ENCODE measurements at places on chromosomes 1 and 21.

DNA sequence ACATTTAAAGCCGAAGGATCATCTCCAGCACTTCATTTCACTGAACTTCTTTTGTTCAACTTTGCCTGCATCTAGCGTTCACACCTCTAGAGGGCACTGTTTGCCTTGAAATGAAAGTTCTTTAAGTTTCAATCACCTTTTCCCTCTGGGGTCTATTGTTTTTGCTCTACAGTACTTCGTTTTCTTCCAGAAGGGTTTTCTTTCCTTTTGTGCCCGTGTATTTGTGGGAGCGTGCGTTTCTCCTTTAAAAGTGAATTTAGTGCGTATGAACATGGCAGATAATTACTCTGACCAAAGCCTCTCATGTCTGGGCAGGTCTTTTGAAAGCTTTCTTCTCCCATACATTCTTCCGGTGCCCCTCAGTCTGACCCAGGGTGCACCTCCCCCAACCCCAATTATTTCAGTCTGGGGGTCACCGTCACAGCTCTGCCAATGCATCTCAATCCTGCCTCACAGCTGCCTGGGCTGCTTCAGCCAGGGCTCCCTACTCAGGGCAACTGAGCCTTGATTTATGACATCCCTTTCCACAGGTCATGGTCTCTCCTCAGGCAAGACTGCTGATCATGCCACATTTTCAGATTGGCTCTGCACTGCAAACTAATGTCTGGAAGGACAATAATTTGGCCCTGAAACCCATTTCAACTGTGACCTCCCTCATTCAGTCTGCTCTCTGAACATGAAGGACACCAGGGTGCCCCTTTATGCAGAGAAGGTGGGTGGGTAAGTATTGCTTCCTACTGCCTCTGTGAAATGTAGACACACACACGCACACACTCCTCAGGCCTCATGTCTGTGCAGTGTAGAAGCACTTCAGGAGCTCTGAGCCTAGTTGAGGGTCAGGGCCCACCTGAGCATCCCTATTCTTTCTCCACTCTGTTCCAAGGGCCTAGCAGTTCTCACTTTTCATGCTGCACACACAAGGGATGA lies 88.6 kb downstream of the NUF2 start:
- no peak overlapping the region for H3K27ac ChIP-seq
- H3K36me3 ChIP-seq = no peaks in the 10 kb centered on the region
- peak; percentile 89 for DNase-seq
- H3K4me3 ChIP-seq = no peak overlapping the region
- no peaks in the 10 kb centered on the region for H3K27me3 ChIP-seq
- H3K4me1 ChIP-seq = peaks cover 7% of the 10 kb centered on the region

GRCh38 chr1:157505481-157506272 lies 46.6 kb downstream of the FCRL5 start:
- H3K4me3 ChIP-seq = peak overlapping the region; percentile 31
- no peaks in the 10 kb centered on the region for H3K36me3 ChIP-seq
- H3K27ac ChIP-seq = no peak overlapping the region
- DNase-seq = peak; percentile 89

- no peak overlapping the region for H3K4me3 ChIP-seq
- H3K36me3 ChIP-seq = no peaks in the 10 kb centered on the region
- H3K27ac ChIP-seq = no peak overlapping the region
- 0 out of 2 replicates have a peak, but pooled peaks cover 2% of the 10 kb centered on the region for H3K27me3 ChIP-seq
- H3K4me1 ChIP-seq = no peaks in the 10 kb centered on the region
Observed at GRCh38 chr1:19828546-19828945, 13.5 kb upstream of the RNF186 start.

GRCh38 chr1:109530457-109531087 lies 9.1 kb upstream of the GPR61 start:
- DNase-seq = no peak
- no peak overlapping the region for H3K4me3 ChIP-seq
- peaks cover 29% of the 10 kb centered on the region for H3K4me1 ChIP-seq
- no peaks in the 10 kb centered on the region for H3K36me3 ChIP-seq
- H3K27me3 ChIP-seq = no peaks in the 10 kb centered on the region

GRCh38 chr1:34073028-34073695 lies 91.9 kb downstream of the CSMD2 start:
- H3K4me1 ChIP-seq = no peaks in the 10 kb centered on the region
- no peak for DNase-seq
- H3K36me3 ChIP-seq = no peaks in the 10 kb centered on the region

DNA sequence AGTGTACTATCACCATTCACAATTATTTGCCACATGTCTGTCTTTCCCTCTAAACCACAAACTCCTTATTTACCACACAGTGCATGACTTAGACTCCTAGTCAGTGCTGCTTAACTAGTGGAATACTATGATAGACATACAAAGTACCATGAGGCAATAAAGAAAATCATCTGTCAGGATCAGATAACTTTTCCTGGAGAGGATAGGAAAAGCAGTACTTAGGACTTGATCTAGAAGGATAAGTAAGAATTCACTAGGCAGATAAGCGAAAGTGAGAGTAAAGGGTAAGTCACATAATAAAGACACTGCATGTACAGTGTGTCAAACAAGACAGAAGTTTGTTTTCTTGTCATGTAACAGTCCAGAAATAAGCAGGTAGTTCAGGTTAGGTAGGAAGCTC lies 21.2 kb upstream of the TSPAN1 start:
- H3K27me3 ChIP-seq = no peaks in the 10 kb centered on the region
- H3K36me3 ChIP-seq = no peaks in the 10 kb centered on the region
- H3K4me1 ChIP-seq = peaks cover 5% of the 10 kb centered on the region
- H3K4me3 ChIP-seq = no peak overlapping the region

GRCh38 chr1:201742476-201742875 lies 86.5 kb upstream of the IPO9 start:
- H3K27me3 ChIP-seq = no peaks in the 10 kb centered on the region
- DNase-seq = no peak
- H3K27ac ChIP-seq = no peak overlapping the region
- peaks cover 15% of the 10 kb centered on the region for H3K4me1 ChIP-seq
- H3K4me3 ChIP-seq = no peak overlapping the region

DNA sequence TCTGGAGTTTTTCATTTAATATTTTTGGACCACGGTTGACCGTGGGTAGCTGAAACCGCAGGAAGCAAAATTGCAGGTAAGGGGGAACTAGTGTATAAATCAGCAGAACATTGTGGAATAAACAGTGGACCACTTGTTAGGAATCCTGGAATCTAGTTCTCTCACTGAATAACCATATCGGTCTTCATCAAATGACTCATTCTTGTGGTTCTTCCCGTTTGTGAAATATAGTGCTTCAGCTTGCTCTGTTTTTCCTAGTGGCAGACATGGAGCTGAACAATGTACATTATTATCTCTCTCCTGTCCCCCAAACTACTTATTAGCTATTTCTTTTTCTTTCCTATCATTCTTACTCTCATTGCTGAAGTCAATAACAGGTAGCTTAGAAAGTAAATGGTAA lies 61.9 kb downstream of the HSPA13 start:
- no peaks in the 10 kb centered on the region for H3K36me3 ChIP-seq
- H3K27me3 ChIP-seq = no peaks in the 10 kb centered on the region
- no peak overlapping the region for H3K4me3 ChIP-seq
- DNase-seq = no peak

DNA sequence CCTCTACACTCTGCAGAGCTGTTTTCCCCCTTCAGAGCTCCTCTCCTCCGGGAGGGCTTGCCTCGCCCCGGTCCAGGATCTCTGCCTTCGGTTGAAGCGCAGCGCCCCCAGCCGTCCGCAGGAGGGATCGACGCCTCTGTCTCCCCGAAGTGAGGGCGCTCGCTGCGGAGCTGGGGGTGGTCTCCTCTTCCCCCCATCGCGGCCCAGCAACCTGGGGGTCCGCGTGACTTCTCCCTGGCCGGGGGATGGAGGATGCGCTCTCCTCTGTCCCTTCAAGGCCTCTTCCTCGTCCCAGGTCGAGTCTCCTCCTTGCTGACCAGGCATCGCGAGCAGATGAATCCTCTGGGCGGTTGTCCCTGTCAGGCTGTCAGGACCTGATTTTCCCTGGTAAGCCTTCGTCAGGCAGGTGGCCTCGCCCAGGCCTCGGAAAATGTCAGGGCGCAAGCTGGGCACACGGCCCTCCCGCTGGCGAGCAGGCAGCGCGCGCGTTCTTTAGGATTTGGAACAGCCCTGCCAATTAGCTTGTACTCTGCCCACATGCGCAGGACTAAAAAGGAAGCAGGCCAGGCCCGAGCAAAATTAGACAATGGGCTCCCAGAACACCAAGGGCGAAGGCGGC lies 90.5 kb downstream of the EDEM3 start:
- H3K27ac ChIP-seq = no peak overlapping the region
- peak; percentile 45 for DNase-seq
- no peaks in the 10 kb centered on the region for H3K4me1 ChIP-seq
- no peaks in the 10 kb centered on the region for H3K36me3 ChIP-seq

DNA sequence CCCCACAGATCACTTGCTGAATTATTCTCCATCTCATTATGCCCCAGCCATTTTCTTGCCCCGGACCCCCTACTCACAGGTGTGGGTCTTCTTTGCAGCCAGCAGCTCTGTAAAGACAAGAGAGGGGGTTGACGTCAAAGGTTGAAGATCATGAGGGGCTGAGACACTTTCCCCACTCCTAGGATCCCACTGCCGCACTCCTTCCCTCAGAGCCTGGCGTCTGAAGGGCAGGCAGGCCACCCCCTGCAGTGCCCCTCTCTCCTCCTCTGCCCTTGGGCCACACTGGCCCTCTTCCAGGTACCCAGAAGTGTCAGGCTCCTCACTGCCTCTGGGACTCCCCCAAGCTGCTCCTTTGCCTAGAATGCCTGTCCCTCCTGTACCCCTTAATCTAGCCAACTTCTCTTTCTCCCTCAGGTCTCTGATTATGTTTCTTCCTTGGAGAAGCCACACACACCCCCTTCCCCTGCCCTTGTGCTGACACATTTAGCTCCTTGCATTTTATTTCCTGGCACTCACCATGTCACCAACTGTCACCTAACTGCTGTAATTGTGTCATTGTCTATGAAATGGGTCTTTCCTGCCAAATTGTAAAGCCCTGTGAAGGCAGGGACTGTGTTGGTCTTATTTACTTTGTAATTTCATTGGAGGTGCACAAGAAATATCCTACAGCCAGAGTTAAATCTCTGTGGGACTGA lies 2.1 kb downstream of the RORC start:
- no peaks in the 10 kb centered on the region for H3K27me3 ChIP-seq
- H3K36me3 ChIP-seq = no peaks in the 10 kb centered on the region
- H3K4me3 ChIP-seq = no peak overlapping the region
- H3K4me1 ChIP-seq = no peaks in the 10 kb centered on the region

DNA sequence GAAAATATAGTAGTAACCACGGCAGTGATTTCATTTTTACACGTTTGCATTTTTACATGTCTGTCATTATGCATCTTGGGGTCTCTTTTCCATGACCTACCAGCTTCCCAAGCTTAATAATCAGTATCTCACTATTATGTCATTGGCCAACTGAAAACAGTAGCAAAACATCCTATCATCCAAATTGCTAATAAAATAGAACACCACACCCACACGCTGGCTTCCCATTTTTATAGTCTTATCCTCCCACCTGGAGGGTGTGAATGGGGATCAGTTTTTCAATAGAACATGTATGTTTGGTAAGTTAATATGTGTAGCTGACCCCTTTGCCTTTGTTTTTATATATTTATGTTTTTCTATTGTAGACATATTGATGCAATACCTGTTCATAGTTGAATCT lies 11.8 kb downstream of the TFF3 start:
- H3K4me3 ChIP-seq = no peak overlapping the region
- DNase-seq = no peak
- H3K4me1 ChIP-seq = peaks cover 5% of the 10 kb centered on the region
- no peaks in the 10 kb centered on the region for H3K27me3 ChIP-seq

- DNase-seq = no peak
- peaks cover 35% of the 10 kb centered on the region for H3K36me3 ChIP-seq
- peak overlapping the region; percentile 95 for H3K27ac ChIP-seq
- no peaks in the 10 kb centered on the region for H3K27me3 ChIP-seq
- no peak overlapping the region for H3K4me3 ChIP-seq
- peaks cover 56% of the 10 kb centered on the region for H3K4me1 ChIP-seq
Observed at GRCh38 chr1:160207771-160208556, 2.8 kb downstream of the PEA15 start.

DNA sequence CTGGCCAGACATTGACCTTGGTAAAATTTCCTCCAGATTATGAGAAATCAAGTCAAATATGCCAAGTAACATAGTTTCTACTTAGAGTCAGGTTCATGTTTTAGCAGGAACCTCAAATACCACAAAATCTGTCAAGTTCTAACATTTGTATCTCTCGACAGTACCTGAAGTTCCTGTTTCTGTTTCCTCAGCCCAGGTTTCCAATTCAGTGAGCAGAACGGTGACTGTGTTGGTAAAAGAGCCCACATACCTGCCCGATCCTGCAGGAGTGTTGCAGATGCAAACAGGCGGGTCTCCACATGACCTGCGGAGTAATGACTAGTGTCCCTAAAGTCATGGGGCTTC lies 57.9 kb upstream of the LGALS8 start:
- H3K27me3 ChIP-seq = no peaks in the 10 kb centered on the region
- no peak overlapping the region for H3K27ac ChIP-seq
- no peaks in the 10 kb centered on the region for H3K36me3 ChIP-seq

DNA sequence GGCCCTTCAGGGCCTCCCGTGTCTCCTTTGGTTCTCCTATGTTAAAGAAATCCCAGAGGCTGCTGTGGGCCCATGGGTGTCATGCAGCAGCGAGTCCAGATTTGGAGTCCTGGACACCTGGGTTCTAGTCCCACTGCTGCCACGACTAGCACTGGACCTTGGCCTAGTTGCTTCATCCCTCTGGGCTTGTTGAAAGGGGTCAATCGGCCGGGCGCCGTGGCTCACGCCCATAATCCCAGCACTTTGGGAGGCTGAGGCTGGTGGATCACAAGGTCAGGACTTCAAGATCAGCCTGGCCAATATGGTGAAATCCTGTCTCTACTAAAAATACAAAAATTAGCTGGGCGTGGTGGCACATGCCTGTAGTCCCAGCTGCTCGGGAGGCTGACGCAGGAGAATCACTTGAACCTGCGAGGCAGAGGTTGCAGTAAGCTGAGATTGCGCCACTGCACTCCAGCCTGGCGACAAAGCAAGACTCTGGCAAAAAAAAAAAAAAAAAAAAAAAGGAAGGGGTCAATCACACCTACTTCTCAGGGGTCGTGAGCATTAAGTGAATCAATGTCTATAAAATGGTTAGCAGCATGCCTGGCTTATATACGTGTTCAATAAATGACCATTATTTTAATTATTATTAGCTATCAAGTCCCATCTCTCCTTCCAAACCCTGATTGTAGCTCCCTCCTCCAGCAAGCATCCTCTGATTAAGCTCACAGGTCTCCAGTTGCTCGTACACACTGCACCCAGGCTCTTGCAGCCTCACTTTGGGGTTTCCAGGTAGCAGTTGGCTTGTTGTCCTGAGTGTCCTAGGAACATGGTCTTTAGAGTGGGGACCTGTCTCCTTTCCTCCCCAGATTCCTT lies 43.8 kb downstream of the KIRREL1 start:
- no peaks in the 10 kb centered on the region for H3K4me1 ChIP-seq
- no peaks in the 10 kb centered on the region for H3K36me3 ChIP-seq
- no peak overlapping the region for H3K27ac ChIP-seq
- DNase-seq = no peak

- no peaks in the 10 kb centered on the region for H3K27me3 ChIP-seq
- H3K27ac ChIP-seq = no peak overlapping the region
- no peaks in the 10 kb centered on the region for H3K36me3 ChIP-seq
- no peak overlapping the region for H3K4me3 ChIP-seq
Observed at GRCh38 chr1:196535727-196536126, 72.5 kb downstream of the KCNT2 start.

- no peak for DNase-seq
- H3K27ac ChIP-seq = no peak overlapping the region
- H3K4me3 ChIP-seq = no peak overlapping the region
- H3K4me1 ChIP-seq = no peaks in the 10 kb centered on the region
- no peaks in the 10 kb centered on the region for H3K27me3 ChIP-seq
Observed at GRCh38 chr21:43734928-43735229, 15.9 kb downstream of the PDXK start.

GRCh38 chr1:230030122-230030821 lies 36.8 kb upstream of the GALNT2 start:
- no peaks in the 10 kb centered on the region for H3K36me3 ChIP-seq
- no peak for DNase-seq
- H3K27me3 ChIP-seq = no peaks in the 10 kb centered on the region
- H3K4me3 ChIP-seq = no peak overlapping the region
